ENCODE measurements at places on chromosomes 5 and 9.

GRCh38 chr5:14276380-14276779 lies 133.2 kb downstream of the TRIO start:
- DNase-seq = no peak

DNA sequence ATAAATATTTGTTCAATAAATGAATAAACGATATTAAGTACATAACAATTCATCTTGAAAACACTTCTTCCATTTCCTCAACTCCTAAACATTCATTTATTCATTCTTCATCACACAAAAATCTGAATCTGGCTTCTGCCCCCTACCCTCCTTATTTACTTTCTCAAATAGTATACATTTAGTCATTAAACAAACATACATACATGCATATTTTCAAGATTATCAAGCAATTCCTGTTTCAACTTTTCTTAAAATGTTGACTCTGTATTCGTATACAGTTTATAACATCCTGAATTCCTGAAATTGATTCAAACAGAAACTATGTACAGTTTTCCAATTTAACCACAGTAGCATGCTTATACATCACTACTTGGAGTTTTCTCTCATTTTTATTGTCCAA lies 129.0 kb downstream of the MUSK start:
- DNase-seq = no peak

GRCh38 chr5:32387211-32387610 lies 57.3 kb downstream of the ZFR start:
- DNase-seq = no peak

GRCh38 chr5:133120156-133120750 lies 68.4 kb downstream of the HSPA4 start:
- no peak for DNase-seq

DNA sequence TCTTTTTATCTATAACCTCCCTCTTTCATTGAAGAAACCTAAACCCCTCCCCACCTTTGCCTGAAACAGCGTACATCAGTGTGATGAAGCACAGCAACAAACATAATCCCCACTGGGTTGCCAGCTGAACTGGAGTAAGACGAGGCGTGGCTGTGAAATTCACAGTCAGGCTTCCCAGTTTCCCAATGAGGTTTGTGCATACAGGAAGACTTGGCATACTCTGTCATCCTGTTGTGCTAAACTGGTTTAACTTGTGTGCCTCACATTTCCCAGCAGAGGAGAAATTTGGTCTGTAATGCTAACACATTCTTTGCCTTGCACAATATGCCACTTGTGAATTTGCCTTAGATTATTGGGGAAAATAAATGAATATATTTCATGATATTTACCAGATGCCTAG lies 121.5 kb downstream of the SV2C start:
- DNase-seq = no peak

DNA sequence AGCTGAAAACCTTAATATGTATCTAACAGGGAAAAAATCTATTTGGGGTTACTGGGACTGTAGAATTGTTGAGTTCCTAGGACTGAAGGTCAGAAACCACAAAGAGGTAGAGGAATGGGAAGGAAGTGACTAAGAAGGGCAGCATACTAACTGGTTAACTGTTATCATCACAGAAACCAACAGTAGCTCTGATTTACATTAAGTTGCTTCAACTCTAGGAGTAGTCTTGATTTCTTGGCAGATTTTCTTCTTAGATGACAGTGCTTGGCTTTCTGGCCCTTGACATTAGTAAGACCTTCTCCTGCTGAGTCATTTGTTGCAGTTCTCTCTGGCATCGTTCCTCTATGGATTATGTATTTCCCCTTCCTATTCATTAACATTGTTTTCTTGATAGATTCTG lies 116.1 kb upstream of the RASA1 start:
- DNase-seq = no peak

DNA sequence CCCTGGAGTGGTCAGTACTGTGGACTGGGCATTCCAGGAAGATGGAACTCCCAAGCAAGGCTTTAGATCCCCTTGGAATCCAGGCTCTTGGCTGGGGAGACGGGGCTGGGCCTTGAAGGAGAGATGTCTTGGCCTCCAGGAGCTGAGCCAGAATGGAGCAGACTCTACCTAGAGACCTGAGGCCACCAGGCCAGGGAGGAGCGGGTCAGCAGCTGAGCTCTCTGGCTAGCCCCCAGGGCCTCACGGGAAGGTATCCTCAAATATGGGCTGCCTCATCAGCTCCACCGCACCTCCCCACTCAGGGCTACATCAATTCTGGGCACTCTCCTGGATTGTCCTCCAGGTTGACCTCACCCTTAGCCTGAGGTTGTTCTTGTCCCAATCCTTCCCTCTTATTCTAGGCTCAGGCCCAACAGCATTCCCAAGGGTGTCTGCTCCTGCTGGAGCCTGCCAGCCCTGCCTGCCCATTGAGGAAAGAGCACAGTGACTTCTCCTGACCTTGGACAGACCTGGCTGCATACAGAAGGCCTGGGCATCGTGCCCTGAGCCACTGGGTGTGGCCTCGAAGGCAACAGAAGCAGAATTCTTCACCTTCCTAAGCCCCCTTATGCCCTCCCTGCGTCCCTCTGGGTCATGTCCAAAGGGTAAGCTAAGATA lies 3.0 kb upstream of the PDLIM4 start:
- DNase-seq = no peak

DNA sequence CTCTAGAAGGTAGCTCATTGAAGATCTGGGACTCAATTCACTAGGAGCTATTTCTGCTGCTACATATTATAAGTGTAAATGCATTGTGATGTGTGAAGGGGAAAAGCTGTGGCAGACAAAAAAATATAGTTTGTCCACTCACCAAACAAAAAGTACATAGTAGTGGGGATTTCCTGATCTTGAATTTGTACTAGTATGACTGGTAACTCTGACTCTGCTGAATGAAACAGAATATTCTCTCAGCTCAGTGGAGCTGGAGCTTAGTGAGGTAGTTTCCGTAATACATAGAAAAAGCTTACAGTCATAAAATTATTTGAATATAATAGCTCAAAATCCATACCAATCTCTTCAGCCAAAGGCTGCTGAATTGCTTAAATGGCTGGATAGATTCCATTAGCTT lies 455.6 kb upstream of the CD180 start:
- no peak for DNase-seq

- no peak for DNase-seq
Observed at GRCh38 chr5:104018299-104018698, 455.7 kb upstream of the NUDT12 start.

DNA sequence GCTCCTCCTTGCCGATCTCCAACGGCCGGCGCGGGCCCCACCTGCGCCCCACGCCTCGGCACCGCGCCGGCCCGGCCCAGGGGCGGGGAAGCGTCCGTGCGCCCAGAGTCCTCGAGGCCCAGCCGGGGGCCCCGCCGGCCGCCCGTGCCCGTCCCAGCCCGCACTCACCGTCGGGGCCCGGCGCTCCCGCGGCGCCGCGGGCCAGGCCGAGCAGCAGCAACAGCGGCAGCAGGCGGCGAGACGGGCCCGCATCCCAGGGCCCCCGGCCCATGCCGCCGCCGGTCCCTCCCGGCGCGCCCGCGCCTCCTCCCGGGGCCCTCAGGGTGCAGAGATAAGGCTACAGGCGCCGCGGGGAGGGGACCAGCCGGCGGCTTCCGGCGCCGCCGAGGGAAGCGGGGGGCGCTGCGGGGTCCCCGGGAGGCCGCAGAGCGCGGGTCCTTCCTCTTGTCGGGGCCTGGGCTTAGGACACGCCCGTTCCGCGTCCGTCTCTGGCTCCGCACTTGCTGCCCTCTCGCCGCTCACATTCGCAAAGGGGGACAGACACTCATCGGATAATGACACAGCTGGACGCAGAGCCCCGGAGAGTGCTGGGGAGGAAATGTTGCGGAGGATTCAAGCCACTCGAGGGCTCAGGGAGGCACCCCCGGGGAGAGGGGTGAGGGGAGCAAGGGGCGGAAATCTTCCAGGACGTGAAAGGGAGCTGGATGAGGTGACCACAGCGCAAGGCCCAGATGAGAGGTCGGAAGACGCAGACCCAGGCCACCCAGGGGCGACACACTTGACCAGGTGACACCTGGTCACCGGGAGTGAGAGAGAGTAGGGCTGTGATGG lies at the start of gene SUSD1:
Gene SUSD1 (minus strand): TSS at position 333 of the 831 bp plus-strand sequence. CDS start 62 bp downstream, at position 271.
- DNase-seq = no peak

DNA sequence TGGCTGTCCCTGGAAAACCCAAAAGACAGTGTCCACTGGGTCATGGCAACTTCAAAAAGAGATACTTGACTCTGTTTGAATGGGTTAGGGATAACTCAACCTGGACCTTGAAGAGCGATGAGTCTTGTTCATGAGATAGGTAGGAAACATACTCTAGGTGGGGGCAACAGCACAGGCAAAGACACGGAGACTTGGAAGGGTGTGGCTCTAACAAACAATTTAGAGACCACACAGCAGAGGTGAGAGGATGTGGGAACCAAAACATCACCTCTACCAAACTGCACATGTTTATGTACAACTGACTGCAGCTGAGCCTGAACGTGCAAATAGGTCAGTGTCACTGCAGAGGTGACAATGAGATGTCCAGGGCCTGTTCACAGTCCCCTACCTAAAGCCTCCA lies 247.7 kb upstream of the ADRA1B start:
- no peak for DNase-seq

- no peak for DNase-seq
Observed at GRCh38 chr5:98468188-98468869, 305.1 kb upstream of the RGMB start.

- no peak for DNase-seq
Observed at GRCh38 chr5:74725331-74725730, 40.3 kb downstream of the HEXB start.

DNA sequence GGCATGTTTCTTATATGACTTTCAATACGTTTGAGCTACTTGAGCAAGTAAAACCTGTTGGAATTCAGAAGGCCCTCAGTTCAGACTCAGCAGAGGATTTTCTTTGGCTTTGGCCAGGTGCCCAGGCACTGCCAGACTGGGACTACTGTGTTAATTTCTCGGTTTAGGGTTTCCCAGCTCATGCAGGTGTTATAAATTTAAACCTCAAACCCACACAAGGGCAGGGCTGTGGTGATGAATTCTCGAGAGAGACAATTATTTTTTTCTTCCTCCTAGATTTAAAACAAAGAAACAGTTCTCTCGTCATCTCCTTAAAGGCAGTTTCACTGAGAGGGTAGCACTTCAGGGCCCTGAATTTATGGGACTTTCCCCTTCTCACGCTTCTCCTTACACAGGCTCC lies 406.0 kb upstream of the PIK3R1 start:
- DNase-seq = no peak

- no peak for DNase-seq
Observed at GRCh38 chr5:139668924-139669661, 20.9 kb downstream of the CXXC5 start.

GRCh38 chr5:113084402-113085083 lies 107.9 kb downstream of the DCP2 start:
- DNase-seq = no peak

GRCh38 chr9:92611621-92612285 lies 58.2 kb downstream of the IPPK start:
- DNase-seq = no peak

DNA sequence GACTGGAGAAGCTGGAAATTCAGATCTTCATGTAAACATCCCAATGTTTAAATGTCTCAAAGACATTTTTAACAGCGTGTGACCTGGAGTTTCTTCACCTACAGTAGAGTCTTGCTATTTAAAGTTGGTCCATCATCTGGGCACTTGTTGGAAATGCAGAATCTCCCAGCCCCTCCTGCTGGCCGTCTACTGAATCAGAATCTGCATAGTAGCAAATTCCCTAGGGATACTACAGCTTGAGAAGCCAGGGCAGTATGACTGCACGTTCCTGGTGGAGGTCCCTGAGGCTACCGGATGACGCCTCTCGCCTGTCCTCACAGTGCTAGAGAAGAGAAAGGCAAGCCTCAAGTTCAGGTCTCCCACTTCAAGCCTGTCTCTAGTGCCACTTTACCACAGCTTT lies 15.7 kb downstream of the SAP30L start:
- no peak for DNase-seq

DNA sequence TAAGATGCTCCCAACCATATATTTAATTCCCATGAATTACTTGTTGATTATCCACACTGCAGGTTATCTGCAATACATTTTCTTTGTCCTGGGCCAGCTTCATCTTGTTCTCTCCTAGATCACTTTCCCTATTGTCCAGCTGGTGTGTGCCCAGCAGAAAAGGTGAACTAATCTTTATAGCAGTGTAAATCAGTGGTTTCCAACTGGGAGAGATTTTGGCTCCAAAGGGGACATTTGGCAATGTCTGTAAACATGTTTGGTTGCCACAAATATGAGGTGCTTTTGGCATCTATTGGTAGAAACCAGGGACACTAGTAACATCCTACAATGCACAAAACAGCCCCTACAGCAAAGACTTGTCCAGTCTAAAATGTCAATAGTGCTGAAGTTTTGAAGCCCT lies 20.1 kb upstream of the ERBIN start:
- DNase-seq = no peak

GRCh38 chr5:115577741-115578140 lies 24.5 kb downstream of the TICAM2 start:
- DNase-seq = no peak

- no peak for DNase-seq
Observed at GRCh38 chr5:61897251-61897650, 408.8 kb upstream of the KIF2A start.

DNA sequence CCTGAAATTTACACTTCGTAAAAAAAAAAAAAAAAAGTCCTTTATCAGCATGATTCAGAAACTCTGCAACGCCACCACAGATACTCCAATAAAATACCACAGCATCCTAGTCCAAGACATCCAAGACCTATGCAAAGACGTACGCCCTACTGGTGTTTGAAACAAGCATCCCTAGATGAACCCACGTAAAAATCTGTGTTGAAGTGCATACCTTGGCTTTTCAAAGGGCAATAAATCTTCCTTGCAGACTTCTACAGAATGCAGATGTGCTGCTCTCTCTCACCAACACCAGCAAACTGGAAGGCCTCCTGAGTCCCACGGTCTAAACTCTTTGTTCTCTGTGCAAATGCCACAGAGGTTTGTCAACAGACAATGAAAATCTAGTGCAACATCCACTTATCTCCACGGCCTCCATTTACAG lies 38.8 kb downstream of the MYO10 start:
- DNase-seq = no peak

DNA sequence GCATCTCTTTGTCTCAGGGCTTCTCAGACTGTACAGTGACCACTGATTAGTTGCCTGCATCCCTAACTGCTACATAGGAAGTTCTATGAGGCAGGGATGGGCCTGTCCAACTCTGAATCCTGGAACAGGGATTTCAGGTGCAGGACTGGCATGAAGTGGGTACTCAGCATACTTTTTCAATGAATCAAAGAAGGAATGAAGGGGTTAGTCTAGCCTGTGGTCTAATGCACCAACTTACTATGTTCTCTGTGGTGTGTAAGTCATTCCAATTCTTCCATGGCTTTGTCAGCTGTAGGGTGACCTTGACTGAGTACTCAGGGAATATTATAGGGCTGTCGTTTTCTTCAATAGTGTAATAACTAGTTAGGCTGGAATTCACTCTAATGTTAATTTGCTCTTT lies 8.3 kb downstream of the COL15A1 start:
- no peak for DNase-seq

All from stimulated activated CD4-positive, alpha-beta T cell treated with anti-CD3 and anti-CD28 coated beads, Interleukin-2, amount 100 ng/mL, for 4 hours (primary cell).